Endothelial cell (in vitro differentiated cells): ENCODE measurements at places on chromosomes 2 and 18. TPM values are rescaled to one million over a fixed set of nuclear protein-coding genes. Genes with fewer than 3 reads are reported as not detected.

GRCh38 chr2:9210030-9210429, 3.4 kb downstream of the ASAP2 start:
- H3K4me1 ChIP-seq = peaks cover 63% of the 10 kb centered on the region
- H3K27me3 ChIP-seq = peaks cover 11% of the 10 kb centered on the region

CERS6 gene
- total RNA-seq = 36.4 TPM

TRAPPC8 gene
- total RNA-seq = 40.7 TPM

LHCGR gene
- not detected for total RNA-seq

GPAT2 gene
- total RNA-seq = 0.15 TPM

CCNT2 gene
- 49.5 TPM for total RNA-seq

GRCh38 chr2:17059458-17059857, 393.8 kb upstream of the CYRIA start:
- DNase-seq = no peak
- H3K27ac ChIP-seq = peak overlapping the region; percentile 85
- H3K4me1 ChIP-seq = peaks cover 49% of the 10 kb centered on the region

- DNase-seq = no peak
- peaks cover 14% of the 10 kb centered on the region for H3K36me3 ChIP-seq
These were observed 17.2 kb upstream of the LYPD6B start for GRCh38 chr2:149021271-149021719.

COQ10B gene
- 22.1 TPM for total RNA-seq

MTA3 gene
- 105 TPM for total RNA-seq

DNA sequence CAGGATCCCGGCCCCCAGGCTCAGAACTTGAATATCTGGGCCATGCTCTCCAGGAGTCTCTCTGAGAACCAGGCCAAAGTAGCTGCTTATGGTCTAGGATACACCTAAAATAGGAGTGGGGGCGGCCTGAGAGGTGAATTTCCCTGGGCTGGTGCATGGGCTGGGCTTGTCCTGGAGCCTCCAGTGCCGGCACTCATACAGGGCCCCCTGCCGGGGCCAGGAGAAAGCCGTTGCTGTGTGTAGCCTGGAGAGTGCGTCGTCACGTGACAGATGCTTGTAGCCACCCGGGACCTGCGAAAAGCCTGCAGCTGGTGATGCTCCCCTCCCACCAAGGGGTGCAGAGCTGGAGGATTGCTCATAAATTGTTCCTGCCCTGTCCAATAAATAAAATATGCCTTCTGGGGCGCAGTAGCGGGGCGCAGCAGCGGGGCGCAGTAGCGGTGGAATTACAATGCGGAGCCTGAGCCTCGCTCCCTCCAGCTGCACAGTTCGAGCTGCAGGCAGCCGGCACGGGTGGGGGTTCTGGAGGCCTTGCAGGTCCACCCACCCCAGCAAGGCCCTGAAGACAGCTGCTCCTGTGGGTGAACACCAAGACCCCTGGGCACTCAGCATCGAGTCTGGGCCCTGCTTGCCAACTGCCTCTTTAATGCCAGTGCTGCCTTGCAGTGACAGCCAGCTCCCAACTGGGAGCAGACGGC, 289.9 kb downstream of the NDUFA10 start:
- no peak for DNase-seq
- H3K4me3 ChIP-seq = no peak overlapping the region
- H3K27ac ChIP-seq = no peak overlapping the region
- H3K27me3 ChIP-seq = peaks cover 12% of the 10 kb centered on the region
- peaks cover 4% of the 10 kb centered on the region for H3K36me3 ChIP-seq
- peaks cover 6% of the 10 kb centered on the region for H3K4me1 ChIP-seq

GRCh38 chr2:11073776-11074175, 81.5 kb upstream of the SLC66A3 start:
- no peak overlapping the region for H3K27ac ChIP-seq
- H3K4me1 ChIP-seq = peaks cover 16% of the 10 kb centered on the region
- no peak overlapping the region for H3K4me3 ChIP-seq
- DNase-seq = no peak
- H3K36me3 ChIP-seq = no peaks in the 10 kb centered on the region

DNA sequence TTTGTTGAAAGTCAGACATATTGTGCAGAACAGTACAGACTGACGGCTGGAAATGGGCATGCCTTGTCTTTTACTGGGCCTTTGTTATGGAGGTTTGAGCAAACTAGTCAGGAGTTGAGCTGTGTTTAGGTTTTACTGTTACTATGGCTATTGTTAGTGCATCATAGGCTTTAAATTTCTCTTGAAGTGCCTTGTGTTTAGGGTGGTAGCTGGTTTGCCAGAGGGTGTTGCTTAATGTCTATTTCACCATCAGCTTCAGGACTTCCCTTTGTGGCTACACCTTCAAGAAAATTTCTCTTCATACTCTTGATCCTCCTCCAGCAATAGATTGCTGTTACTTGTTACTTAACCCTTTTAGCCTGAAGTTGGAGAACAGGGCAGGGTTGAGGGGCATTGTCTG, 104.6 kb downstream of the CAPN13 start:
- peaks cover 3% of the 10 kb centered on the region for H3K36me3 ChIP-seq
- no peak for DNase-seq
- H3K27ac ChIP-seq = no peak overlapping the region
- no peak overlapping the region for H3K4me3 ChIP-seq
- peaks cover 2% of the 10 kb centered on the region for H3K27me3 ChIP-seq

DNA sequence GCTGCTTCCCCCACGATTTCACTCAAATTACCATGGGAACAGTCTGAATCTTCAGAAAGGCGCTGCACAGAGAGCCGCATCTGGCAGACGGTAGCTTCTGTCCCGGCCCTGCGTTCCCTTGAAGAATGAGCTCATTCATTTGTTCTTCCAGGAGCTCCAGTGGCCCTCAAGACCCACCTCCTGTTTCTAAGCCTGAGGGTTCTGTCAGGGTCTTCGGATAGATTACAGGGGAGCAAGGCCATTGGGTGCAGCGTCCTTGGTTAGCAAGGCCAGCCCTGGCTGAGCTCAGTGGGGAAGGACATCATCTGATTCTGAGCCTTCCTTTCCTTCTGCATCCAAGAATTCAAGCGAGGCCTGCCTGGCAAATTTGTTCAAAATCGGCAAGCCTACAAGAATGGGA, 111.9 kb downstream of the PDCL3 start:
- peaks cover 1% of the 10 kb centered on the region for H3K27me3 ChIP-seq
- no peak overlapping the region for H3K4me3 ChIP-seq
- no peak overlapping the region for H3K27ac ChIP-seq
- no peaks in the 10 kb centered on the region for H3K4me1 ChIP-seq
- DNase-seq = no peak
- H3K36me3 ChIP-seq = peaks cover 4% of the 10 kb centered on the region

PPP4R3B gene
- total RNA-seq = 33.0 TPM

BMP10 gene
- total RNA-seq = not detected

CCDC141 gene
- total RNA-seq = 0.67 TPM

DNA sequence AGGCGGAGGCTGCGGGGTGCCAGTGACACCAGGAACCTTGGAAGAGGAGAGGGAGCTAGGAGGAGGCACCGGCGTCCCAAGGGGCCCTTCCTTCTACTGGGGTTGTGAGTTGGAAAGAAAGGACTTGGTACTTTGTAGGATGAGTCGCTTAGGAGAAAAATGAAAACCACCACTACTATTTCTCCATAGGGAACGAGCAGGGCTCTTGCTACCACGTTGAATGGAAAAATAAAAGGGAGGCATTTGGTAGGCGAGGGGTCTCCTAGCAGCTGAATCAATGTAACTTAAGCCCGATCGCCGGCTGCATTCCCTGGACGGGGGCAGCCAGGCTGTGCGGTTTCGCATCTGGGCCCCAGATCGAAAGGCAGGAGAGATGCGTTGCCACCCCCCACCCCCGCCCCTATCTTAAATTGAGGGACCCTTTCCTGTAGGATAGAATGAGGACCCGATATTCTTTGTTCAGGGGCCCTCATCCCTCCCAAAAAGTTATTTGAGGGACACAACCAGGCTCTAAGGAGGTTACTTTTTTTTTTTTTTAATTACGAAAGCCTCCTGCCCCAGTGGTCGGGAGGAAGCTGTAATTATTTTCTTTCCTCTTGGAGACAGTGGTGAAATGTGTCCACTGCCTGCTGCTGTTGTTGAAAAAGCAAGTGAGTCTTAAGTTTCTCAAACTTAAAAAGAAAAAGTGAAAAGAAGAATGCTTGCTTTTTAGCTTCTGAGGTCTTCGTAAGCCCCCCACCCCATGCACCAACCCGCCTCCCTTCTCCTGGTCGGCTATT, 1.3 kb downstream of the IGFBP2 start:
- peaks cover 30% of the 10 kb centered on the region for H3K27me3 ChIP-seq
- no peak for DNase-seq
- peaks cover 53% of the 10 kb centered on the region for H3K4me1 ChIP-seq
- H3K4me3 ChIP-seq = peak overlapping the region; percentile 100

- H3K27ac ChIP-seq = no peak overlapping the region
- H3K36me3 ChIP-seq = no peaks in the 10 kb centered on the region
- peaks cover 13% of the 10 kb centered on the region for H3K4me1 ChIP-seq
- H3K4me3 ChIP-seq = no peak overlapping the region
These were observed 154.4 kb downstream of the RAD51AP2 start for GRCh38 chr2:17363846-17364245.

- H3K27me3 ChIP-seq = no peaks in the 10 kb centered on the region
These were observed 374.0 kb downstream of the NCKAP5 start for GRCh38 chr2:133194362-133194655.

SCN7A gene
- total RNA-seq = 6.3 TPM

ADD2 gene
- 54.0 TPM for total RNA-seq
